ENCODE measurements at places on chromosomes 6 and 20.

GRCh38 chr6:153442096-153442495, 311.0 kb upstream of the RGS17 start:
- no peak for DNase-seq

- DNase-seq, result no peak
Observed at GRCh38 chr6:167493976-167494697, 169.3 kb downstream of the TTLL2 start.

GRCh38 chr20:7859356-7859802, 80.9 kb downstream of the HAO1 start:
- DNase-seq, result no peak

- DNase-seq, result no peak
Observed at GRCh38 chr20:5065879-5066383, 53.8 kb downstream of the PCNA start.

DNA sequence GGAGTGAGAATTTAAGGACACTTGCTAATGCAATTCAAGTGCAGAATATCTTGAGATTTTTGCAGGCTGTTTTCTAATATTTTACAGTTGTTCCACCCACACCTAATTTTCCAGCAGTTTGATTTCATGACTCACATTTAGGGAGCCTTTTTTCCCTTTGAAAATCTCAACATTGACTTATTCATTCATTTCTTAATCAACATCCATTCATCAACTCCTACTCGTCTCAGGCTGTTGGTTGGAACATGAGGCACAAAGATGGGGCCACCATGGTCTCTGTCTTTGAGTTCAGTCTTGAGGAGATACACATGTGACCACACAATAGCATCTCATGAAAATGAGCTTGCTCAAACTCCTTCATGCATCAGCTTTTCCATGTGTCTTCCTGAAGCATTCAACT, 135.6 kb downstream of the UNC5CL start:
- no peak for DNase-seq

DNA sequence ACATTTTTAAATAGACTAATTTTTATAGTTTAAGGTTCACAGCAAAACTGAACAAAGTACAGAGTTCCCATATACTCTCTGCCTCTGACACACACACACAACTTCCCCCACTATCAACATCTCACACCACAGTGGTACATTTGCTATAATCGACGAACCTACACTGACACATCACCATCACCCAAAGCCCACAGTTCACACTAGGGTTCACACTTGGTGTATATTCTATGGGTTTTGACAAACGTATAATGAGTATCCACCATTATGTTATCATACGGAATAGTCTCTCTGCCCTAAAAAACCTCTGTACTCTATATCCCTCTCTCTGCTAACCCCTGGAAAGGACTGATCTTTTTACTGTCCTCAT, 15.6 kb downstream of the TMEM30A start:
- DNase-seq, result no peak

- DNase-seq, result no peak
Observed at GRCh38 chr6:1415416-1416063, 26.2 kb downstream of the FOXF2 start.

DNA sequence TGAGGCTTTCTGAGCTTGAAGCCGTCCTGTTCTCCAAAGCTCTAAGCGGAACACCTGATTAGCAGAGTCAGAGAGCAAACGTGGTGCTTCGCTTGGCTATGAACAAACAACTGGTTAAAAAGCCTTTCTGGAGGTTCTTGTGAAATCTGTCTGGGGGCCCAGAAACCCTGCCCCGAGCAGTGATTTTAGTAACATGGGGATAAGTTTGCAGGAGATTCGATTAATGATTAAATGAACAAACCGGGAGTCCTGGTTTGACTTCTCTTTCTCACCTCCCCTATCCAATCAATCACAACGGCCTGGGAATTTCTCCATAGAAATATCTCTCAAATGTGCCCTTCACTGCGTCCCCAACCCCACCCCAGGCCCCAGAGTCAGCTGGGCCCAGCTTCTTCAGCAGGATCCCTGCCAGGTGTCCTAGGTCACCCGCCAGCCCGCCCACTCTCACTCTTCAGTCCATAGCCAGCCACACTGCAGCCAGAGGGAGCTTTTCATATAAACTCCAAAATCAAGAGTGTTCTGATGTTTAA, 43.6 kb downstream of the ZDHHC14 start:
- DNase-seq, result no peak

DNA sequence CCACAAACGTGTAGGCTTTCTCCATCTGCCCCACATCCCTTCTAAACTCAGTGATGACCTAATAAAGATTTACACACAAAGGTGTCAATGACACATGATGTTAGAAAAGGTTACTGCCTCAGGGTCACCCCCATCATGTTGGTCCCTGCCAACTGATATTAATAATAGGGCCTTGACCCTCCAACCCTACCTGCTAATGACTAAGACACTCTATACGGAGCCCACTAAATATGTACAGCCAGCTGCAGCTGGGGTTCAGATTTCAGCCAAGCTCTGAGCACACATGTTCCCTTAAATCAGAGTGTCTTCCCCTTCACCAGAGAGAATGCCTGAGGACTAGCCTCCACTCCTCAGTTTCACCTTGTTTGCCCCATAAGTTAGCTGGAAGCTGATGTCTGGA, 67.4 kb upstream of the SNRPB2 start:
- no peak for DNase-seq

- DNase-seq, result no peak
Observed at GRCh38 chr20:25315418-25316210, 67.7 kb downstream of the PYGB start.

DNA sequence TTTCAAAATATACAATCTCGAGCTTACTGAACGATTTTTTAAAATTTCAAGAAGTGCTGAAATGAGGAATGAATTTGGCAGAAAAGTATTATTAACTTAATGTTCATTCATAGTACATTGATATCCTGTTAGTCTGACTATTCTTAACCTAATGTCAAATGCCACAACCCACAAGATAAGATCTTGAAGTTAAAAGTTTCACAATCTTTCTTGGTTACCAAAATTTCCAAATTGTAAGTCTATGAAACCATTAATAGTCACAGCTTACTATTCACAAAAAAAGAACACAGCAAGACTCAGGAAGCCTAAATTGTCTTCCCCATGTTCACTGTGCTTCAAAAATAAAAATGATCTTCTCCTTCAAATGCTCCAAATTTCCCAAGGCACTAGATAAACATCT, 71.3 kb downstream of the HACE1 start:
- no peak for DNase-seq

GRCh38 chr6:145602726-145603326, 132.5 kb downstream of the EPM2A start:
- DNase-seq, result no peak

- no peak for DNase-seq
Observed at GRCh38 chr20:46049815-46050214, 20.8 kb downstream of the SLC12A5 start.

- DNase-seq, result no peak
Observed at GRCh38 chr20:43653966-43654365, 12.9 kb upstream of the MYBL2 start.

- no peak for DNase-seq
Observed at GRCh38 chr6:117911150-117911549, 4.1 kb downstream of the SLC35F1 start.

DNA sequence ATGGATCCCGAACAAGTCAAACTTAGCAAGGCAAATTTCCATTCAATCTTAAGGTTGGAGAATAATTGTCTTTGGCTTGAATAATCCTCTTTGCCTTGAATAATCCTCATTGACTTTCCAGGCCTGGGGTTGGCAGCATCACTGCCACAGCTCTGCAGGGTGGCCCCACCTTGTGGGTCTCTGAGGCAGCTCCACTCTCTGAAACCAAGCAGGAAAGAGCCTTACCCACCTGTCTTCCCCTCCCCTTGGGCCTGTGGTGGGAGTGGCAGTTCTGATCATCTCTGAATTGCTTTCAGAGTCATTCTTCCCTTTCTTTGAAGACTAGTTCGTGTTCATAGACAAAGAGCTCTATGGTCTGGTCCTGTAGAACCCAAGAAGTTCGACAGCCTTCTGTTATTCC, 47.5 kb downstream of the KCNQ5 start:
- no peak for DNase-seq

DNA sequence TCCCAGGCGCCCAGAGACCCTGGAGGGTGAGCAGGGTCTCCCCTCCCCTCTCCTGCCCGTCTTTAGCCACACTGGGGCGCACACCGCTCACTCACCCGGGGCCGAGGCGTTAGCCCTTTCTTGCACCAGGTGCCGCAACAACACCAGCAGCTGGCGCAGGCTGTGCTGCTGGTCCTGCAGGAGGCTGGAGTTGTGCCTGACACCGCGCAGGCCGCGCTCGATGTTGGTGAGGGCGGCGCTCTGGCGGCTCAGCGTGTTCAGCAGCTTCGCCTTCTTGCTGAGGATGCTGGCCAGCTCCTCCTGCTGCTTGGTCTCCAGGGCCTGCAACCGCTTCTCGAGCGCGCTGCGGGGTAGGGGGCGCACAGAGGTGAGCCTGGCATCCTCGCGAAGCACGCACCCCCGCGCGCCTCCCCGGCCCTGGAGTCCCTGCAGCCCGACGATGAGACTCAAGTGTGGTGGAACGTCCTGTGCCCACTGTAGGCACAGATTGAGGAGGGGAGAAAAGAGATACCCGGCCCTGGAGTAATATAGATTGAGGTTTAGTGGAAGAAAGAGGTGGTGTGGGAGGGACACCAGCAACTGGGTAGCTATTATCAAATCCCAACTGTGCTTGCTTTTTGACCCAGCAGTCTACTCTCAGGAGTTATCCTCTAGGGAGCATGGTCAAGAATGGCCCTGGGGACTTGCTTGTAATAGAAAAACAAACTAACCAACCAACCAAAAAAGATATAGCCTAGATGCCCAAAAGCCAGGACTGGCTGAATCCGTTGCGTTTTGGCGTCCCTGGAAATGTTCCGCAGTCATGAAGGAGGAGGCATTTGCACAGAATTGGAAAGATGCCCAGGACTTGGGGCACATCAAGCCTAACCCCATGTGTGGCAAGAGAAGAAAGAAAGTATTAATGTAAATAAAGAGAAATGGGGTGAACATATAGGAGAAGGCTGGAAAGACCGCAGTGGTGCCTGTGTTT, 30.9 kb downstream of the ANGPT4 start:
- DNase-seq, result no peak

DNA sequence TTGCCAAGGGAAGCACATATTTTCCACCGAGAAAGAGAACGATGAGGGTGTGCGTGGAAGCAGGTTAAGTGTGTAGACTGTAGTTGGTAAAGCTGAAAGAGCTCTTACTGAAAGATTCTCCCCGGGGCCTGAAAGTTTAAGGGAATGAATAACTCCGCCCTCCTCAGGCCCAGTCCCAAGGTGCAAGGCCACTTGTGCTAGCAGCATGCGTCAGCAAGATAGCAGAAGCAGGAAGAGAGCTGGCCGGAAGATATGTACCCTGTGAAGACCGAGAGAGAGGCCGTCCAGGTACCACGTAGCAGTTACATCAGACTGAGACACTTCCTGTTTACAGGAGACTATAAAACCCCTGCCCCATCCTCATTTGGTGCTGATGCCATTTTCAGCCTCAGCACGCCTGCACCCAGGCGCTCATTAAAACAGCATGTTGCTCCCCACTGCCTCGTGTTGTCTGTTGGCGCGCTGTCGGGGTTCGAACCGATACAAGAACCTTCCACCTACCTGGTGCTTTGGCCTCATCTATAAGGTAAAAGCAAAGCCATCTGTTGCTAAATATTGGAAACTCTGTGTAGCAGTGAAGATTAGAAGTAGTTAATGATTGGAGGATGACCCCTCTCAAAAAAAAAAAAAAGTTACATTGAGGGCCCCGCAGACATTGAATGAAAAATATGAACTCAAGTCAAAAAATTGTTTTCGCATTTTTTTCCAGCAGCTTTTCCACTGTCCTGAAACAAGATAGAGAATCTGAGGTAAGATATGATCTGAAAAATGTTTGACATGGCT, 18.6 kb upstream of the FAM135A start:
- no peak for DNase-seq

DNA sequence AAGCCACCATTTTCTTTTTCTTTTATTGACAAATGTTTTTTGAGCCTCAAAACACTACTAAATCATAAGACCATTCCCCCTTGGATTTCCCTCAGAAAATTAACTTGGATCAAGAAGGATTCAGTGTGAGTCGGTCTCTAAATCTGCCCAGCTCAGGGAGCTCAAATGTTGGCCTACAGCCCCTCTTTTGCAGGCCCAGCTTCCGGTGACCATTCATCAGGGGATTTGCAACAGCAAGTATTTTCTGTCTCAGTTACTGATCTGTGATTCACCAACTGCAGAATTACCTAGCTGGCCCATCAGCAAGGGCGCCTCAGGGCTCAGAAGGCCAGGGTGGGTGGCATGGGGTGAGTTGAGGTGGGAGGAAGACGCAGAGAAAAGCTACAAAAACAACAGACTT, 318.1 kb downstream of the CDC5L start:
- DNase-seq, result no peak

DNA sequence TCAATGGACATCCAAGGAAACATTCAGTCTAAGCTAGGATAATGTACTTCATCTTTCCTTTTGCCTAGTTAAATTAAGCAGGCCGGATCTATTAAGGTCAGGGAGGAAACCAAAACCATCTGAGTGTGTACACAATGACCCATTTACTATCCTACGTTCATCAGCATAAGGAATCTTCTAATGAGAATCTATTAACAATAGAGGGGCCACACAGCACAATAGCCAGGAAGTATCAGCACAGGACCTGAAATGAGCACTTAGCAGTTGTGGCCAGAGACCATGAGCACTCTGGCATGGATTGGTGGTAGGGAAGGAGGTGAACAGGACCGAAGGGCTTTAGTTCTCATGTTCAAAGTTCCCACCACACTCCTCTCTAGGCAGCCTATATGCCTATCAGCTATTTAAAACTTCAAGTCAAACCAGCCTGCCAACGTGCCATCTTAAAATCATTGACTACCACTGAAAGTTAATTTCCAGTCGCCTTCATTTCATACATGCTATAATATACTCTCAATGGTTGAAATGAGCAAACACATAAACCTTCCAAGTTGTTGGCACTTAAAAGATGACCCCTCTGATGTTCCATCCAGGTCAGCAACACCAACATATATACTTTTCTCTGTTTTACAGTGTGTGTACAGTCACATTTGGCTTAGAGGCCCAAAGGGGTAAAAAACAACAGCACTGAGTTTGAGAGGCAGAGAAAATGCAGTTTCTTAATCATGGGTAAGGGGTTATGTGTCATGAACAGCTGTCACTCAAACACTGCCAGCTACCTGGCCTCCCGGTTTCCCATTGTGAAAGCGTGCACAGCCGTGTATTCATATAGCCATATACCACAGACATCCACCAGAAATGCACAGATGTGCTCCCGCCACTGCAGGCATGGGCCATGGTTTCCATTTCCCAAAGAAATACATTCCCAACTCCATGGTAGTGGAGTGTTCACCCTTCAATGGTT, 184.3 kb downstream of the TBXT start:
- DNase-seq, result no peak

DNA sequence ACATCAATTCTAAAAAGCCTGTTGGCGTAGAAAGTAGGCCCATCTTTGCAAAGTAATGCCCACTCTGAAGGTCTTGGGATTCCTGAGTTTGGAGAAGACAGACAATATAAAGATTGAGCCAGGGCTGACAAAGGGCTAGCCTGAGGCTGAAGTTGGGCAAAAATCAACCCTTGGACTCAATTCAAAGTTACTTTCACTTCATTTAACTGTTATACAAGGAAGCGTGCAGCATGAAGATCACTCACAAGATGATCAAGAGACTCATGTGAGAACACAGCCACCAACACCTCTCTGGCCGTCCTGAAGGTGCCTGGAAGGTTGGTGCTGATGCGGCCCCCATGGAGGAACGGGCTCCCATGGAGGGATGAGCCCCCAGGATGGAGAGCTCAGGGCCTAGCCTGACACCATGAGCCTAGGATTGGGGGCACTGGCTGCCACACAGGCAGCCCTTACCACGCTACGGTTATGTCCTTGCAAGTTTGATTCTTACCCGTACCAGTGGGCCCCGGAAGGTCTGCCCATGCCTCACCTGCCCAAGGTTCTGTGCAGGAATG, 26.6 kb downstream of the FOXC1 start:
- no peak for DNase-seq
